Activated CD8-positive, alpha-beta memory T cell treated with anti-CD3 and anti-CD28 coated beads, Interleukin-2, amount 50 U/mL, for 48 hours (primary cell): ENCODE measurements at places on chromosomes 4 and X.

GRCh38 chrX:47144626-47145394 lies at the start of the genes NDUFB11 and RBM10:
NDUFB11 (minus strand) TSS chrX:47144702; CDS start chrX:47144679, 23 bp downstream.
RBM10 (plus strand) TSS chrX:47145221; CDS start chrX:47147482, 2,261 bp downstream.
- peak; percentile 90 for DNase-seq

DNA sequence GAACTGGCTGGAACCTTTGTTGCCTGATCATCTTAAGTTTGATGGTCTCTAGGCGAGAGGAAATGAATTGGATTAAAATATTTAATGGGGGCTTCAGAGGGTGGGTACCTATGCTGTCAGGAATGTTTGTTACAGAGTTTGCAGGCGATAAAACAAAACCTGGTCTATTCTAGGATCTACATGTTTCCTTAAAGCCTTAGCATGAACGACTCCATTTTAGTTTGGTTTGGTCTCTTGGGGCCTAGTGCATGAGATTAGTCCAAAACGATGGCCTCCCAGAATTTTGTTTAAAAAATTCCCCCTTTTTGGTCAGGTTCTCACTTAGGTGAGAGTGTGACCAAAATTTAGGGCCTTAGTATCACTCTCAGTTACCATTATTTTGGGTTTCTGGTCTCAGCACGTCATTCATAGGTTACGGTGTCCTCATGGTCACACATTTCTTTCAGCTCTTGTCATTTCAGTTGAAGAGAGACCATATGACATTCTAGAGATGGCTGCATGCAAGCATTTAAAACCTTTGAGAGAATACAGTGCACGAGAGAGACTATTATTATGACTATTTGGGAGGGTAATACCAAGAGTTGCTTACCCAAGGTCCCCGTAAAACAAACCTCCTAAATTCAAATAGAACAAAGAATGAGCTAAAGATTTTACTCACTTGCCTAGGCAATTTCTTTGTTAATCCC lies 13.8 kb downstream of the MOB1B start:
- DNase-seq: no peak

GRCh38 chr4:83208371-83209365 lies 75.9 kb downstream of the COQ2 start:
- DNase-seq: no peak

DNA sequence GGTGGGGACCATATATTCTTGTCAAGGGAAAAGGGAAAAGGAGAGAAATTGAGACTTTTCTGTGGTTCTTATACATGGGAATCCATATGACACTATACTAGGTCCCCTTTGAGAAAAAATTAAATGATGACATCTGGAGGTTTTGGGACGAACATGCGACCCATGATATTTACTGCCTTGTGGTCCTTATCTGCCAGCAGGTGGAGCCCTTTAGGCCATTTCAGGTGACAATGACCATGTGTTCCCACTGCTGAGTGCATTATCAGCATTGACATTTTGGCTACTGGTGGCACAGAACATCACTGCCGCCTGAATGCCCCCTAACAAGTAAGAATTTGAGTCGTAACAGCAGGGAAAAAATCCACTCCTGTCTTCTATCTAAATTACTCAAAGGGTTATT lies 843.4 kb downstream of the FSTL5 start:
- no peak for DNase-seq
